Psoas muscle (tissue), 8 donors: ENCODE measurements at places on chromosomes 12 and 14. TPM values are rescaled to one million over a fixed set of nuclear protein-coding genes. Genes with fewer than 3 reads are reported as not detected.

GRCh38 chr12:57332646-57333312, 81.8 kb upstream of the STAC3 start:
- DNase-seq = no peak
- H3K27ac ChIP-seq = no peak overlapping the region
- H3K27me3 ChIP-seq = no peaks in the 10 kb centered on the region
- no peaks in the 10 kb centered on the region for H3K36me3 ChIP-seq

- DNase-seq = no peak
- H3K4me3 ChIP-seq = no peak overlapping the region
- H3K36me3 ChIP-seq = no peaks in the 10 kb centered on the region
- no peak overlapping the region for H3K27ac ChIP-seq
These were observed 19.6 kb upstream of the FBXO33 start for GRCh38 chr14:39451811-39452210.

DNA sequence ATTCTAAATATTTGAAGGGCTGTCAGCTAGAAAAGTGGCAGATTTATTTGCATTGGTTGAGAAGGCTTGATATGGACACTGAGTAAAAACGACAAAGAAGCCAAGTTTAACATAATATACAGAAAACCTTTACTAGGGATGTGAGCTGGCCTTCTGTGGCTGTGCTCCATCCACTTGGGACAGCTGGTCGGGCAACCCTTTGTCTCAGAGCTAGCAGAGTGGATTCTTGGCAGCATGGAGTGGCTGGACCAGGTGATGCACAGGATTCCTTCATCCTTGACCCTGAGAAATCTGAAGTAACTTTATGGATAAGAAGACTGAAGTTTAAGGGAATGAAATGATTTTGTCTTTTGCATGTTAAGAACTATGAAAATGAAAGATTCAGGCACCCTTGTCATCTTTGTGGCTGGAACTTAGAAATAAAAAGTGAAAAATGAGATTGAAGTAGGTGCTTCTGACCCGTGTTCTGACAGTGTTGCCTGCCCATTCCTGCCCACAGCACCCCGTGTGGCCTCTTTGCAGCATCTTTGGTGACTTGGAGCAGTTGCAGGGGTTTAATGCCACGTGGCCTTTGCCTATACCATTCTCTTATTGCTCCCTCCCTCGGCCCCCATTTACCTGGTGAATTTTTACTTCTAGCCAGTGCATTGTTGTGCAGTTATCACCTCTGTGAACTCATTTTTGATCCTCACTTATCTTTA, 32.6 kb downstream of the PELI2 start:
- no peak overlapping the region for H3K27ac ChIP-seq
- H3K4me3 ChIP-seq = no peak overlapping the region
- no peak for DNase-seq
- no peaks in the 10 kb centered on the region for H3K27me3 ChIP-seq
- no peaks in the 10 kb centered on the region for H3K4me1 ChIP-seq
- H3K36me3 ChIP-seq = no peaks in the 10 kb centered on the region

- H3K36me3 ChIP-seq = no peaks in the 10 kb centered on the region
- no peak for DNase-seq
- H3K27ac ChIP-seq = no peak overlapping the region
- H3K27me3 ChIP-seq = no peaks in the 10 kb centered on the region
- peak overlapping the region; percentile 89 for H3K4me3 ChIP-seq
- no peaks in the 10 kb centered on the region for H3K4me1 ChIP-seq
These were observed 1.7 kb downstream of the PPM1H start for GRCh38 chr12:62933220-62933601.

DNA sequence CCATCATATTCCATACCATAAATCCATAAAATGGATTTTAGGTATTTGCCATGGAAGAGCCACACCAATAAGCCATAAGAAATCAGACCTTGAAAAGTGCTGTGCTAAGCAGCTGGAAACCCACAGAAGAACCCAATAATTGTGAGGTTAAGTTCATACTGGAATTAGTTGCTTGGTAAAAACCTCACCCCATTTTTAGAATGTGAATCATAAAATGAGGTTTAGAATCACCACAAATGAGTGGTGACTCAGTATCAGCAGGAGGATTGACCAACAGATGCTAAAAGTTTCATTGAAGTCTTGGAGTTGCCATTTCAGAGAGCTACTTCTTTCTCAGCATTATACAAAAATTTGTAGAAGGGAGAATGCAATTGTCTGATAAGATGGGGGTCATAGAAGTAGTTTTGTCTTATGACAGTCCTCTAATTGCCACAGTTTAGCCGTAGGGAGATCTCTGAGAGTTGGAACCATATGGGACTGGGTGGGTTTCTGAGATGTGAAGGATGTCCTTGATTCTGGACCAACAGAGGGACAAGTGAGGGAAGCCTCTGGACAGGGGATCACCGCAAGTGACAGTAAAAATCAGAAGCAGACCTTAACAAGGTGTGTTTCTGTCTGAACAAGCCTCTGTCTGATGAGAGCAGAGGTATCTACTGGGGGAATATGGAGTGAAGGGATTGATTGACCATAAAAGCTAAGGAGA, 1.4 kb upstream of the STON2 start:
- no peaks in the 10 kb centered on the region for H3K36me3 ChIP-seq
- no peaks in the 10 kb centered on the region for H3K27me3 ChIP-seq
- H3K4me1 ChIP-seq = peaks cover 45% of the 10 kb centered on the region
- peak overlapping the region; percentile 88 for H3K27ac ChIP-seq

DNA sequence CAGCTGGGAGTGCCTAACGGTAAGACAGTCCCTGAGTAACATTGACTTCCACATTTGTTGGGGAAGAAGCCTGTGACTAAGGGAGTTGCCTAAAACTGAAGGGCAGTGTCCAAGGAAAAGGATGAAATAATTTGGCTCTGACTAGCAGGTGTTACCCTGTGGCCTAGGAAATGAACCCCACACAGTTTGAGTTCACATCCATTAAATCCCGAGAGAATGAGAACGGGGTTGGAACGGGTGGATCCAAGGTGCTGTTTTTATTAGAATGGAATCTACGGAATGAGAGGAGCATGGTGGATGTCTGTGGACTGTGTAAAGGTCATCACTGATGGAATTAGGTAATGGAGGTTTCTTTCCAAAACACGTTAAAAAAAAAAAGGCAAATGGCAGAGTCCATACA, 324.0 kb downstream of the MED13L start:
- no peaks in the 10 kb centered on the region for H3K27me3 ChIP-seq
- no peak for DNase-seq
- no peak overlapping the region for H3K27ac ChIP-seq
- peaks cover 19% of the 10 kb centered on the region for H3K36me3 ChIP-seq
- H3K4me1 ChIP-seq = peaks cover 11% of the 10 kb centered on the region
- no peak overlapping the region for H3K4me3 ChIP-seq

- no peak overlapping the region for H3K4me3 ChIP-seq
- no peak for DNase-seq
- H3K27me3 ChIP-seq = no peaks in the 10 kb centered on the region
These were observed 95.8 kb downstream of the EPS8 start for GRCh38 chr12:15693228-15693911.

GRCh38 chr12:61018571-61018970, 1241.6 kb upstream of the USP15 start:
- no peak for DNase-seq
- H3K4me1 ChIP-seq = no peaks in the 10 kb centered on the region
- no peaks in the 10 kb centered on the region for H3K27me3 ChIP-seq
- no peaks in the 10 kb centered on the region for H3K36me3 ChIP-seq

GRCh38 chr14:21989090-21989489, 315.5 kb upstream of the OR4E1 start:
- DNase-seq = no peak
- no peaks in the 10 kb centered on the region for H3K36me3 ChIP-seq
- no peak overlapping the region for H3K27ac ChIP-seq
- peaks cover 1% of the 10 kb centered on the region for H3K27me3 ChIP-seq

DNA sequence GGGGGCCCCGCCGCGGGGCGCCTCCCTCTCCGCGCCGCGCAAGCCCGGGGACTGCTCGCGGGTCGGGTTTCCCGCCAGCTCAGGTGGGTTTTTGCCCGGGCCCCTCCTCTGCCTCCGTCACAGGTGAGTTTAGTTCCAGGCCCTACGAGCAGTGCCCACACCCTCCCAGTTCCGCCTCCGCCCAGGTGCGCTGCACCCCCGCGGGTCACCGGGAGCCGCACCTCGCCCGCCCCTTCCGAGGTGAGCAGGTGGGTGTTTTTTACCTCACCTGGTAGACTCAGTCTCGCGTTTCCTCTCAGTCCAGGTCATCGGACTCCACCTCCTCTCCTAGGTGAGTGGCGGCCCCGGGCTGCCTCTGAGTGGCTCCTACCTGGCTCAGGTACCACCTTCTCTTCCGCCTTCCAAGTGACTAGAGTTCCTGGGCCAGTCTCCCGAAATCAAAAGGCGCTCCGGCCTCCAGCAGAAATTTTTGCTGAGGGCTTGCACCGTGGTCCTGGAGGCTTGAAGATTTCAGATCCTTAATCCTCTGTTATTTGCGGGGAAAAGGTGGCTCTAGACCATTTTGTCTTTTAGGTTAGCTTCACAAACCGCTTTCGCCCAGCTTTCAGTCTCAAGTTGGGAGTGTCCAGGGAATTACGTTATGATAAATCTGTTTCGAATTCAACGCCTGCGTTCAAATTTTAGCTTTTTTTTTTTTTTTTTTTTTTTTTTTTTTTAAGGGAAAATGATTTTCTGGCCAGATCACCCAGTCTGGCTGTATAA, at the start of gene TMEM30B:
TSS of gene TMEM30B (minus strand) at position 153 of the 762 bp plus-strand sequence. CDS start 191 bp downstream, outside the sequence.
- peaks cover 8% of the 10 kb centered on the region for H3K4me1 ChIP-seq
- H3K27ac ChIP-seq = peak within 1 kb of the TSS; percentile 85
- H3K4me3 ChIP-seq = peak within 1 kb of the TSS; percentile 84

PLEKHG7 gene
- not detected for total RNA-seq

GRIN2B gene
- not detected for total RNA-seq

NPAS3 gene
- total RNA-seq = 0.39 TPM

ANO4 gene
- total RNA-seq = not detected
